NCI-H226 (cell line): ENCODE measurements at places on chromosomes 7 and 10.

DNA sequence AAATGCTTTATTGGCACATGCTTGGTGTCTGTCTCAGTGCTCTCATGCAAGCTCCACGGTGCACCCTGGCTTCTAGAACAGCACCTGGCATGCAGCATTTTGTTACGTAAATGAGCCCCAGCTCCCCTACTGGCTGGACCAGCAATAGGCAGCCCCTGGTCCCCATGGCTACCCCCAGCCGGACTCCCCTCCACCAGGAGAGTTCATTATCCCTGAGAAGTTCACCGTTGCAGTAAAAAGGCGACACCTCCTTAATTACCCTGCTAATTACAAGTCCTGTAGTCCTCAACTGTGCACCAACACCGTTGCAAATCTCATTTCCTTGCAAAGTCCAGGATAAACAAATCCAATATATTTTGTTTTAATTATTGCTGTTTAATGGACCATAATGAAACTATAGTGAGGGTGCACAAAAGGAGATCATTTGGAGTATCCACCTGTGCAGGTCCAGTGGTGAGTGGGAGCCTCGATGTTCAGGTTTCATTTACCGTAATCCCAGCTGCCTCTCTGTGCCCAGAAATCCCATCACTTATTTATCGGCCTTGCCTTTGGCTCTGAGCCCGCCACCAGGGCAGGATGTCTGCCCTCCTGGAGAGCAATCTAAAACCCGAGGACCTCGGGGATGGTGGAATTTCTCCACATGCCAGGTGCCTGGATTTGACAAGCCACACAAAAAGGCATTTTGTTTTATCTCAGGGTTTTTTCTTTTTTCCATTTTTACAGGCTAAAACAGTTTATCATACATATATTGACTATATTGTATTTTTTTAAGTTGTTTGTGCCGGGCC lies 12.8 kb upstream of the DRGX start:
- no peak for DNase-seq

DNA sequence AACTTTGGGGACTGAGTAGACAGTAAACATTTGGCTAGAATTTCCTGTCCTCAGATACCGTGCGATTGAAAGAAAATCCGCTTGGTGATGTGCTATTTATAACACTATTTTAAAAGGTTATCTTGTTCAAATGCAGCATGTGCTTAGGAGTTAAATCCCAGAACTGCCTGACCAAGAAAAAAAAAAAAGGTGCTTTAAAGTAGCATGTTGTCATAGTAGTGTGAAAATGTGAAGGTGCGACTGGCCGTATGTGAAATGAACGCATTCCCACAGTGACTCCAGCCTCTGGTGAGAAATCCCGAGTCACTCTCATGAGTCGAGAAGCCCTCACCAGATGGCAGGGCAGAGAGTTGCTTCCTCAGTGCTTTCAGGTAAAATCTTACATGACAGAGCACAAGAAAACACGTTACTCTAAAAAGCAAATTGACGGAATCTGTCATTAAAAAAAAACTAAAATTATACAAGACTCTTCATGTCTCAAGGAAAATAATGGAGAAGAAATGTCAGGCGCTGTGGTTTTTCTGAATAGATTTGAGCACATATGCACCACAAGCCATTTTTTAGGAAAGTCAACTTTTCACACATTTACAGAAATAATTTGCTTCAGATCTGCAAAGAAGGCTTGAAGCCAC lies 18.4 kb upstream of the KLF6 start:
- DNase-seq, result no peak

DNA sequence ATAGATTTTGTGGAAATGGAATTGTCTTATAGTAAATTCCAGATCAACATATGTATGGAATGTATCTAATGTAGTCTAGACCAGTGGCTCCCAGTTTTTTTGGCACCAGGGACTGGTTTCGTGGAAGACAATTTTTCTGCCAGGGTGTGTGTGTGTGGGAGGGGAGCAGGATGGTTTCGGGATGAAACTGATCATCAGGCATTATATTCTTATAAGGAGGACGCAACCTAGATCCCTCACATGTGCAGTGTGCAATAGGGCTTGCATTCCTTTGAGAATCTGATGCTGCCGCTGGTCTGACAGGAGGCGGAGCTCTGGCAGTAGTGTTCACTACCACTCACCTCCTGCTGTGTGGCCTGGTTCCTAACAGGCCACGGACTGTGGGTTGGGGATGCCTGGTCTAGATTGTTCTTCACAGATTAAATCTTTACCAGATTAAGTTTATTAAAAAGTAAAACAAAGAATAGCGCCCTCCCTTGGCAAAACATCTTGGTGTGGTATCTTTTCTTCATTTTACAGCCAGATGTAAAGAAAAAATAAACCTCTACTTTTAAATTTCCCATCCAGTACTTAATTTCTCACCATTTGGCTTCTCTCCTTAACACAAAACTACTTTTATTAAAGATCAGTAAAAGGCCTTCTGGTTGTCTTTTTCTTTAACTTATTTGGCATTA lies 48.4 kb downstream of the SEPTIN7 start:
- DNase-seq, result peak; percentile 98

DNA sequence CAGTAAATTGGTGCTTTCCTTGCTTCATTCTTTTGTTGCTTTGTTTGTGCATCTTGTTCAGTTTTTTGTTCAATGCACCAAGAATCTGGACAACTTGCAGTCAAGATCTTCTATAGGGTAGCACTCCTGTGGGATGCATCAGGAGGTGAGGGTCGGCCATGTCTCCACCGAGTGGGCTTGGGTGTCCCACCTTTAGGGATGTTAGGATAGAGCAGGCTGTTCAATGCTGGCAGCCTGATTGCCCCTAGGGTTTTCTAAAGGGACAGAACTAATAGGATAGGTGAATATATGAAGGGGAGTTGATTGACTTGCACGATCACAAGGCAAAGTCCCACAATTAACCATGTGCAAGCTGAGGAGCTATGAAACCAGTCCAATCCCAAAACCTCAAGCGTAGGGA lies 109.9 kb downstream of the GLRX3 start:
- DNase-seq, result no peak

DNA sequence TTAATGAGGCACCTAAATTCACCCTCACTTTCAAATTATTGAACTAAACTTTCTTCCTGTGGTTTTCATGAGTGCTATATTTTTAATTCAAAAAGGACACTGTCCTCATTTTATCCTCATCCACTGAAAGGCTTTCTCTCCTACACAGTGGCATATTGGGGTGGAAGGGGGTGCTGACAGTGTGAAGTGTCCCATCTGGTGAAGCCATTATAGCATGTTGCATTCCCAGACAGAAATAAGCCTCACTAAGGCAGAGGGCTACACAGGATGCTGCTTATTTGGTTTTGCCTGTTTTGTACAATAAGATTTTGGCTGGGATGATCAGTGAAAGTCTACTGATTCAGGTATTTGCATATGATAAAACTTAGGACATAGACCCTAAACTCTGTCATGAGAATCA lies 82.4 kb upstream of the INHBA start:
- DNase-seq, result no peak

GRCh38 chr10:128568041-128568440 lies 441.8 kb upstream of the MKI67 start:
- DNase-seq, result no peak
